Activated T-helper 9 cell treated with anti-CD3 and anti-CD28 coated beads, Interleukin-2, amount 50 U/mL, for 16 hours (primary cell): ENCODE measurements at places on chromosomes 7 and 10.

- DNase-seq, result no peak
Measured at GRCh38 chr10:78913219-78914059, 155.3 kb upstream of the ZMIZ1 start.

DNA sequence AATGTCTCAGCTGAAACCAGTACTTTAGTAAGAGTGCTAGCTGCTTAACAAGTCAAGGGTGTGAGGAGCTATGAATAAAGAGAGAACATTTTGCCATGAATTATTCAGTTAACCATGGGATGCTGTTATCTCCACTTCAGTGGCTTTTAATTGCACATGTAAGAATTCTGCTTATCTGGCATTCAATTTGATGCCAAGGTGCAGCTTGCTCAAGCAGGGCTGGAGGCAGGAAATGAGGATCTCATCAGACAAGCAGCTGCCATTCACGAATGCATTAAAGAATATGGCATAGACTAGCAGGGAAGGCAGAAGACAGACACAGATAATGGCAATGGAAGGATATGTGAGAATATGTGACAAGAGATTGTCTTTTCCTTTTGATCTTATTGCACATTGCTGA lies 697.8 kb downstream of the NRG3 start:
- no peak for DNase-seq

DNA sequence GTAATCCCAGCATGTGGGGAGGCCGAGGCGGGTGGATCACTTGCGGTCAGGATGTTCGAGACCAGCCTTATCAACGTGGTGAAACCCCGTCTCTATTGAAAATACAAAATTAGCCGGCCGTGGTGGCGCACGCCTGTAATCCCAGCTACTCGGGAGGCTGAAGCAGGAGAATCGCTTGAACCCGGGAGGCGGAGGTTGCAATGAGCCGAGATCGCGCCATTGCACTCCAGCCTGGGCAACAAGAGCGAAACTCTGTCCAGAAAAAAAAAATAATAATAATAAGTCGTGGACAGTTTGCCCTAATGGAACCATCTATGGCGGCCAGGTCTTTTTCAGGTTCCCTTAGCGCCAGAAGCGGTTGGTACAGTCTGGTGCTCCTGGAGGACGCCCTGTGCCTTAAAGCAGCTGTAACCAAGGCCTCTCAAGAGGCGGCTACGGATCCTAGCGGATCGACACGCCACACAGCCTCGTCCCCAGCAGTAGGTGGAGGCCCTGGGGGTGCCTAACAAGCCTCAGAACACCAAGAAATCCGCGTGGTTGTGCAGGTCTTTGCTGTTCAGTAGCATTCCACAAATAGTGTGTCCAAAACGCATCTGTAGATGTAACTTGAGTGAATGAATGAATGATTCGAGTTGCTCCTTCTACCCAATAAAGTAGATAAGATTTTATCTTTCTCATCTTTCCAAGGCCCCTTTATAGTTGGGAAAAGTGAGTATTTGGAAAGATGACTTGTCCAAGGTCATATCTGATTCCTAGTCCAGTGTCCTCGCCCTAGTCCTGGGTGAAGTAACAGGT lies 982 bp downstream of the PGAM1 start:
- DNase-seq, result no peak

DNA sequence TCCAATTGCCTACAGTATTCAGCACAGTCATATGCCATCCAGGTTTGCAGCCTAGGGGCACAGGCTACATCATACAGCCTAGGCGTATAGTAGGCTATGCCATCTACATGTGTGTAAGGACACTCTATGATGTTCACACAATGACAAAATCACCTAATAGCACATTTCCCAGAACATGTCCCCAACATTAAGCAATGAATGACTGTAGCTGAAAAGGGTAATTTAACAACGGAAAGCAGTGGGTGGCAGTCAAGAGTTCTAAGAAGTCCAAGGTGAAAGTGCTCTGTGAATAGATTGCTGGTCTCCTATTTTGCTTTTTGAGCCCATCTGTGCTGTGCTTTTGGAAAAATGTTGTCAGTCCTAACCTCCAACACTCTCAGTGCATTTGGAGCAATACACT lies 162.6 kb downstream of the KLF6 start:
- DNase-seq, result no peak

GRCh38 chr10:70942725-70943124 lies 54.4 kb upstream of the PCBD1 start:
- no peak for DNase-seq

DNA sequence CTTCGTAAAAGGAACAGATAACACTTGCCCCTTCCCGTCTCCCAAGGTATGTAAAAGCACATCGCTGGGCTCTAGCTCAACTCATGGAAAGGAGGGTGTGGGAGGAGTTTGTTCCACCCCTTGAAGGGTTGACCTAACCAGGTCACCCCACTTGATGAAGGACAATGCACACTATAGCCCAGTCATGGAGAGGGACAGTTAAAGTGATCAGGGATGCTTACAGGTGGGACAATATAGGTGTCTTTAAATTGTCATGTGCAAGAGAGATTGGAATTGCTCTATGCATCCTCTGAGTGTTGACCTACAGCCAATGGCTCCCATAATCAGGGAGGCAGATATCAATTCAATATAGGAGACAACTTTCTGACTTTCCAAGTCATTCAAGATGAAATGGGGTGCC lies 448.2 kb downstream of the GRID1 start:
- no peak for DNase-seq

GRCh38 chr10:77405771-77406241 lies 231.8 kb downstream of the KCNMA1 start:
- no peak for DNase-seq

DNA sequence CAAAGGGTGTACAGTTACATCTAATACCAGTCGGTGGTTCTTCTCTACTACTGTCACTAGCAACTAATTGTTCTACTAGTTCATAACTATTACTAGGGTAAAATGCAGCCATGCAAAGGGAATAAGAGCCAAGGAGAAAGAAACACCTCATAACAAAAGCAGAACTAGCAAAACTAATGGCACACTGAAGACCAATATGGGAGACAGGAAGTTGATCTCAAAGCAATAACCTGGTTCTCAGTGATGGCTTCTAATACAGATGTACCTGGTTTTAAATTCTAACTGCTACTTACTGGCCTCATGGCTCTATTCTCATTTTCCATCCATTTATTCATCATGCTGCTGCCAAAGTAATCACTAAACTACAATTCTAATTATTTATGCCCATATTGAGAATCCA lies 170.3 kb downstream of the SEMA3E start:
- no peak for DNase-seq

GRCh38 chr7:89914711-89915110 lies 239.6 kb upstream of the STEAP1 start:
- no peak for DNase-seq

DNA sequence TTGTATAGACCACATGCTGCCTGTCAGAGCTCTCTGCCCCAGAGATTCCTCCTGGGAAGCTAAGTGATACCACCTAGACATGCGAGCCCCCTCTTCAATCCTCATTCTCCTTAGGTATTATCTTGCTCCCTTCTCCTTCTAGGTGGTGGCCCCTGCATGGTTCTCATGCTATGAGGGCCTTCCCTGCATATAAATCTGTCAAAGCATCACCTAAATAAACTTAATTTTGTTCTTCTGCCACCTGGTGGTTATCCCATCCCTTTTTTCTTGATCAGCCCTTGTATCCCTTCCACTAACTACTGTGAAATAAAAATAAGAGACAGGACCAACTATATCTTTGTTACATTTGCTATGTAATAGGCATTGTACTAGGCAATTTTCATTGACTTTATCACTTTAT lies 242.1 kb downstream of the CDC14C start:
- no peak for DNase-seq

DNA sequence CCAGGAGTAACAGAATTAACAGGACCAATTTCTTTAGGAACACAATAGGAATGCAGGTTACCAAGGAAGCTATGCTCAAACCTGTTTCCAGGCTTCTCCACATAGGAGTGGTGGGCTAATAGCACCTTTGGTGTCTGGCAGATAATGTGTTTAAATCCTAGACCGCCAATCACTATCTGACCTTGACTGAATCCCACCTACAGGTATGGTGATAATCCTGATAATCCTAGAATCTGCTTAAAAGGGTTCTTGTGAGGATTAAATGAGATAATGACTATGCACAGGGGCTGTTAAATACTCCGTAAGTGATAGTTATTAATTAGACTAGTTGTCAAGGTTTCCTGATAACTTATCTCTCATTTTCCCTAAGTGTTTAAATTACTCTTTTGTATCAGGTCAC lies 81.2 kb downstream of the EPC1 start:
- DNase-seq, result no peak

DNA sequence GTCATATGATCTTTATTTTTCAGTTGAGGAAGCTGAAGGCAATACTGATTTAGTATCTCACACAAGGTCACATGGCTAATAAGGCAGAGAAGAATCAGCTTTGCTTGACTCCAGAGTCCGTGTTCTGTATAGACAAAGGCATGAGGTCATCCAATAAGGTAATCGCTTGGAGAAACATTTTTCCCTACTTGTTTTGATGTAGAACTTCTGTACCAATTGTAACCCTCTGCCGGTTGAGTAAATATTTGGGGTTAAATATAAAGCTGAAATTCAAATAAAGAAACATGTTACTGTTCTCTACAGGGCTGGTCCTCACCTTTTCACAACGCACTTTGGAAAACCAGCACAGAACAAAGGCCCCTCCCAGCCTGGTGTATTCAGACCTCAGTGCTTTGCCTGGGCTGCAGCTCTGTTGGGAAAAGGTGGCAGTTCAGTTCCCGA lies 83.0 kb upstream of the INSYN2A start:
- no peak for DNase-seq

- DNase-seq, result no peak
Measured at GRCh38 chr10:121900443-121901174, 27.2 kb downstream of the ATE1 start.

DNA sequence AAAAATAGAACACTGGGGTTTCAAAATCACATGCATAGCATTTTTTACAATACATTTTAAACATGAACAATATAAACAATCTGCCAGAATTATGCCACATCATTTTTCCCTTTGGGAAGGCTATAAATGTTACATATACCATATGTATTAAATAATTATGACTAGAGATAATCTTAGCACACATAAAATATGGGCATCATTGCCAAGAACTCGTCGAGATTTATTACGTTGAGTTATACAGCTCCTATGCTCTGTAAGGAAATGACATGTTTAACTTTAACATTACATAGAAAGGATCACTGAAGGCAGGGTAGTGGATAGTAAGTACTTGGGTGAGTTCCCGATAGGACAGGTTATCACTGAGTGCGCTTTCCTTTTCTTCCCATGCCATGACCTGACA lies 267.8 kb downstream of the PARD3 start:
- DNase-seq, result no peak

- no peak for DNase-seq
Measured at GRCh38 chr7:157472311-157473050, 135.7 kb downstream of the DNAJB6 start.

DNA sequence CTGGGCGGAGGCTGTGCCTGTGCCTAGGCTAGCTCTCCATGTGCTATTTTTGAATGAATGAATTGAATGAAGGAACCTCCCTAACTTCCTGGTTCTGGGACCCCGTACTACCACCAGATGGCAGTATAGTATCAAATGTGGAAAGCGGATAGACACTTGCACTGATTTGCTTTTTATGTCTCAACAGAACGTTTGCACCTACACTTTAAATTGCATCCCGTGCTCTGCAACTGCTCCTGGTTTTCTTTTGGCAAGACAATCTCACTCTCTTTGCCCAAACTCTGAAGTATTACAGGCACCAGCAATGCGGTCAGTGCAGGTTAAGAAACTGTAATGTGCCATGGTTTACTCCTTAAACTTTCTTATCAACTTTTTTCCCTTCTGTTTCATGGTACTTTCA lies 6.5 kb downstream of the FZD8 start:
- no peak for DNase-seq

DNA sequence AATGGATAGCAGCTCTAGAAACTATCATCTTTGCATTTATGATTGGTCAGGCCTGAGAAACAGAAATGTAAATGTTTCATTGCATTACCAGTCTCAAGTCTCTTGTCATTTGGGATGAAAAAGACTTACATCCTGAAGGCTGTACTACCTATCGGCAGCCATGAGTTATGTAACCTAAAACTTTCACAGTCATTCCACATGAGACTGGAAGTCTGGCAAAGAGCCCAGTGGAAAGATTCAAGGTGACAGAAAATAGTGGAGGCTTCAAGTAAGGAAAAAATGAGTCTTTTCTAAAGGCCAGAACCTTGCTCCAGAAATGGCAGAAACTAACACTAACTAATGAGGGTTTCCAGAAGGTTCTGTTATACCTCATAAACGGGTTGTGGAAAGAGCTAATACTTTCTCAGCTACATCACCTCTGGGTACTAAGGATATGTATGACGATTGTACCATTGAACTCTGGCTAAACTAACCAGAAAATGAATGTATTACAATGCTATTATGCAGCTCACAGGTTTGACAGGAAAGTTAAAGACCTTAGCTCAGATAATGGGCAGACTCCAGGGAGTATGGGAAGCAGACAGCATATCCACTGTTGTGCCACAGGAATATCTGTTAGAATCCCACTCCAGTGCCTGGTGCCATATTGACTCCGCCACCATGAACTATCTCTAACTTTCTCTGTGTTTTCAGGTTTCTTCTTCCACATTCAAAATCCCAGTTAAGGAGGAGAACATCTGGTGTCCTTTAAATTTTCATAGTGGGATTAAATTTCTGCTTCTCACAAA lies 41.7 kb upstream of the DYNC1I1 start:
- DNase-seq, result no peak

- no peak for DNase-seq
Measured at GRCh38 chr10:106440355-106440754, 724.2 kb downstream of the SORCS1 start.

- DNase-seq, result no peak
Measured at GRCh38 chr7:37598824-37599223, 84.7 kb upstream of the GPR141 start.

- DNase-seq, result no peak
Measured at GRCh38 chr10:13649844-13650520, 63.2 kb downstream of the PRPF18 start.

GRCh38 chr7:36208997-36209813 lies 56.2 kb downstream of the EEPD1 start:
- no peak for DNase-seq

GRCh38 chr7:117014673-117015133 lies 61.4 kb downstream of the ST7 start:
- DNase-seq, result no peak

DNA sequence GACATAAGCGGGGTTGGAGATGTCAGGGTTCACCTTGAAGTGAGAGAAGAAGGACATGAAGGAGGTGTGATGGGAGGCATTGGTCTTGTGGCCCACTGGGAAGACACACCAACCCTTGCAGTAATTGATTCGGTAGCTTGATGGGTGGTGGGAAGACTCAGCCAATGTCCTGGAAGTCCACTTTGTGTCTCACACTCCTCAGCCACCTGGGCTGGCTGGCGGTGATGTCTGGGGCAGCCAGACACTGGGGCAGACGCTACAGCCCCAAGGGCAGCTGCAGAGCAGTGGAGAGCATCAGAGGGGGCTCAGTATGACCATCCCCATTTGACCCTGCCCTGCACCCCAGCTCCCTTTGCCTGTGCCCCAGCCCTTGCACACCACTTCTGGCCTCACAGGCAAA lies 16.7 kb upstream of the DRGX start:
- no peak for DNase-seq

- no peak for DNase-seq
Measured at GRCh38 chr7:45599851-45600706, 25.9 kb downstream of the ADCY1 start.
